AG08395 (cell line): ENCODE measurements at places on chromosomes 4 and X.

DNA sequence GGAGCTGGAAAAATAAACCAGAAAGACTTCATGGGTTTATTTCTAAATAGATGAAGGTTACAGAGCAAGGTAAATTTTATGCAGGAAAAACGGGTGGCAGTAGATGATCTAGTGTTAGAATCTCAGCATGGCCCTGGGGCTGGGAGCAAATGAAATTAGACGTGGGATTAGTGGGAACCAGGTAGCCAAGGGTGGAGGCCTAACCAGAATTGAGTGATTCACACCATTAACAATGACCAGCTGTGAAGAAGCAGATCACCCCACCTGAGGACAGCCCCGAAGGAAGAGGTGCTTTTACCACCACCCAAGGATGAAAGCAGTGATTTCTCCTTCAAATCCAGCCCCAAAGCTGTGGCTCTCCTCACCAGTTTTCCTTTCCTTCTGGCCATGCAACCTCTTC is 20.8 kb upstream of the ACSL1 start:
- no peak for DNase-seq

GRCh38 chrX:57156397-57157049 is 19.3 kb upstream of the SPIN2A start:
- DNase-seq, result peak; percentile 49

- no peak for DNase-seq
Observed at GRCh38 chr4:2182994-2183393, 58.9 kb downstream of the HAUS3 start.

DNA sequence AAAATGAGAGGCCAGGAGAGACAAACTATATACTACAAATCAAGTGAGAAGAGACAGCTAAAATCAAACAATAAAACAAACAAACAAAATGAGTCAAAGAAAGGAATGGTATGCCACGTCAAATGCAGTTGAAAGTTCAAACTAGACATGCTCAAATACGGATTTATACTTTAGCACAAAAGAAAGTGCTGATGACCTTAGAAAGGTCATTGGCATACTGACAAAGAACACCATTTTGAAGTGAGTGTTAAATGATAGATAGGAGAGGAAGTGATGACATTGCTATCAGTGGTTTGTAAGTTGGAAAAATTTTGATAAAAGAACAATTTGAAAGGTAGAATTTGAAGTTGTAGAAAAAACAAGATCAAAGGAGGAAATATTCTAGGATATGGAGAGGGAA is 55.3 kb downstream of the TECRL start:
- DNase-seq, result no peak

GRCh38 chrX:11770320-11770719 is 12.3 kb downstream of the MSL3 start:
- DNase-seq, result peak; percentile 70

DNA sequence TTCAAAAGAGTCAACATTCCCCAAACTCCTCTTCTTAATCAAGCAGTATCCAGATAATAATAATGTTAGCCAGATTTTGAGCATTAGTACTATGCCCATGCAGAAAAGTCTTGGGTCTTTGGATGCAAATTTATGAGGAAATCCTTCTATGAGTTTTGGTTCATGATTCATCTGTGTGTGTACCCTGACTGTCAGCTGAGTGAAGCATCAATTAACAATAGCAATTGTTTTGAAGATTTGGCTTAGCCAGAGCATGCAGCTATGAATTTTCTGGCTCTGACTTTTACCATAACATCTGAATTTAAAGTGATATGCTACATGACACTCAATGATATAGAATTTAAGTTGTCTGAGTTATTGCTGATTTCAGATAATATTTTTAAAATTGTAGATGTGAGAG is 145.8 kb downstream of the KLHL4 start:
- no peak for DNase-seq

DNA sequence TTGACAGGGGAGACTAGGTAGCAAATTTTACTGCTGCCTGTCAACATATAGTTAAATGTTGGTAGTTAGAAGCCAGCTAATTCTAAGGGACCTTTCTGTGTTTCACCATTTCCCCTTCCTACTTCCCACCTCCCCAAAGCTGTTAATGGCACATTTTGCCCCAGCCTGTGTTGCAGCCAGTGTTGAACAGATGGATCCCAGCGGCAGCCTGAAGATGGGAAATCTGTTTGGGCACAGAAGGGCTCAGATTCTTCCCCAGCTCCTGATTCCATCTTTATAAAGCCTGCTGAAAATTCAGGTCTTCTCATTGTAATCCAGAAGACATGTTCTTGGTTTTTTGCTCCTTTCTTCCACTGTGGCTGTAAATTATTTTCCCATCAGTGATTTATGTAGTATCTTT is 89.0 kb downstream of the SPRY1 start:
- no peak for DNase-seq

DNA sequence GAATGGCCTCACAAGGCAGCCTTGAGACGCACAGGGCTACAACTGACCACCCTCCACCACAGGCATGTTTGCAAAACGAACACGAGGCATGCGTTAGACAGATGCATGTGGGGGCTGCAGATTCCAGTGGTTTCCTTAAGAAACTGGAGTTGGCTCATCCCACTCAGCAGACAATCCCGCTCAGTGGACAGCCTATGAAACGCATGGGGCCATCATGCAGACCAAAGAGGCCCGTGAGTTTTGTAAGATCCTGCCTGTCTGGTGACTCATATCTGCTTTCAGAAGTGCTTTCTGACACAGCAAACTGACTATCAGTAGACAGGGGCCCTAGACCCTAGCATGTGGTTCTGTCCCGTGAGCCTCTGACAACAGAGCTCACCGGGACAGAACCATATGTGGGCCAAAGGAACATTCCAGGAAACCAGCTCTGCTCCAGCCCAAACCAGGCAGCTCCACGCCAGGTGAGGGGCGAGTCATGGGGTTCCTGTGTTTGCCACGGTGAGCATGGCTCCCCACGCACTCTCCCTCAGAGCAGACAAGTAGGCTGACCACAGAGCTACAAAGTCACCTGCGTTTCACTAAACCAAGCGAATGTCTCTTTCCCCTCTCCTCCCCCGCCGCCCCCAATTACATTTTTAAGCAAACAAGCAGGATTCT is 74.4 kb downstream of the MTMR1 start:
- DNase-seq, result peak; percentile 73

GRCh38 chr4:62226082-62226481 is 1026.0 kb downstream of the ADGRL3 start:
- no peak for DNase-seq

- DNase-seq, result no peak
Observed at GRCh38 chr4:87251106-87251505, 30.7 kb upstream of the KLHL8 start.

- DNase-seq, result no peak
Observed at GRCh38 chr4:117845270-117845669, 189.0 kb upstream of the NDST3 start.

DNA sequence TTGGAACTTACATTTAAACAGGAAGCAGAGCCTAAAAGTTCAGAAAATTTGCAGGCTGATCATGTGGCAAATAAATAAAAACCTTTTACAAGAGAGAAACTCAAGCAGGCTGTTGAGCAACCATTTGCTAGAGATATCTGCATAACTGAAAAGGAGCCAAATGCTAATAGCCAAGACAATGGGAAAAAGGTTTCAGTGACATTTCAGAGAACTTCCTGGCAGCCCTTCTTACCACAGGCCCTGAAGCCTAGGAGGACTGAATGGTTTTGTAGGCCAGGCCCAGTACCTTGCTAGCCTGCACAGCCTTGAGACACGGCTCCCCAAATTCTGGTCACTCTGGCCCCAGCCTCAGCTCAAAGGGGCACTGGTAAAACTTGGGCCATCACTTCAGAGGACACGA is 945.1 kb downstream of the ADGRL3 start:
- no peak for DNase-seq

DNA sequence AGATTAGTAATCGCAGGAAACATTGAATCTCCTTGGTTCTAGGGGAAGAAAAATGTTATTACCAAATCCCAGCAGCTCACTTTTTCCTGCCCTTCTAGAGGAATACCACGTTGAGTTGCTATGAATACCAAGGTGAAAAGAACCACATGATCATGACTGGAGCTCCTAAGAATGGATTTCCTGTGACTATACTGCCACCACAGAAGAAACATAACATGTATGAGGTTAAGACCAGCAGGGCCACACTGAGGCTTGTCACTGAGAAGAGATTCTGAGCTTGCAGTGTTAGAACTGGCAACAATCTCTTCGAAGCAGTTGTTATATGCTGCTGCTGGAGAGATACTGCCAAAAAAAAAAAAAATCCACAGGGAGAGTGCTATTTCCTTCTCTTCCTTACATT is 1235.3 kb downstream of the FSTL5 start:
- DNase-seq, result no peak

GRCh38 chrX:111470681-111471403 is 40.6 kb upstream of the SERTM2 start:
- DNase-seq, result no peak

GRCh38 chr4:133151691-133152329 is 2.7 kb downstream of the PCDH10 start:
- DNase-seq, result no peak

DNA sequence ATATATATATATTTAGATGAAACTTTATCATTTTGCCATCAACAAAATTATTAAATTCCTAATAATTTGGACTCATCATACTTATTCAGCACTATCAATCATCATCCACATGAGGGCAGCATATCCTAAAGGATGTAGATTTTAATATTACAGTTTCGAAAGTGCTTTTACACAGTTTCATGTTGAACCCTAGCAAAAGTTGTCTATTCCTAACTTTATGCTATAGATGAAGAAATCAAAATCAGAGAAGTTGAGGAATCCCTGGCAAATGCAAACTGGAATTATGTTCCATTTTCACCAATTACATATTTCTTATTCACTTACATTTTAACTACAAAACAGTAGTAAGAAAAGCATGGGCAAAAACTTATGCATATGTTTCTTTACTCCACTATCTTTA is 36.6 kb upstream of the UGT2A1 start:
- peak; percentile 26 for DNase-seq

DNA sequence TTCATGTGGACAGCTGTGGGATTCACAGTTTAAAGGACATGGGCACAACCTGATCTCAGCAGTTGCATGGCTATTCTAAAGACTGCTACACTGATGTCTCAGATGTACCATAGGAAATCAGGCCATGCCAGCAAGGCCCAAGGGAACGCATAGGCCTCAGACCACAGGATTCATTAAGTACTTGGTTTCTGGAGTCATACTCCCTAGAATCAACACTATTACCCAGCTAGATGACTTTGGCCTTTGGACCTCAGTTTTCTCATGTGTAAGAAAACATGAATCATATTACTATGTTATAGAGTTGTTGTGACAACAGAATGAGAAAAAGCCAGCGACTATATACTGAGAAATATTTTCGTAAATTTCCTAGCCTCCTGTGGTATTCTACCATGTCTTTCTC is 67.9 kb downstream of the NHS start:
- DNase-seq, result no peak

DNA sequence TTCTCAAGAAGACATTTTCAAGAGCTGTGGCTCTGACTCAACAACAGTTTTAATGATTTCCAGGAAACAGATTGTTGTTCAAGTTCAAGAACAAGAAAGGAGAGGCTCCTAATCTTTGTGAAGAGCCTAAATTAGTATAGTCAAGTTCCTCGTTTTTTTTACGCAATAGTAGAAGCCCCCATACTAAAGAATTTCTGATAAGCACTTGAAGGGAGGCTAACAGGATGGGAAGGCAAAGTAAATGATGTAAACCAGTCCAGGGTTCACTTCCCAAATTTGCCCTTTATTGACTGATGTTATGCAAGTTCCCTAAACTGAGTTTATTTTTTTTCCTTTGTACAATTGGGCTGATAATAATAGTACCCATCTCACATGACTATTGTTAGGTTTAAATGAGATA is 178.2 kb downstream of the RTL9 start:
- no peak for DNase-seq

- no peak for DNase-seq
Observed at GRCh38 chr4:78568640-78569305, 17.2 kb downstream of the ANXA3 start.

DNA sequence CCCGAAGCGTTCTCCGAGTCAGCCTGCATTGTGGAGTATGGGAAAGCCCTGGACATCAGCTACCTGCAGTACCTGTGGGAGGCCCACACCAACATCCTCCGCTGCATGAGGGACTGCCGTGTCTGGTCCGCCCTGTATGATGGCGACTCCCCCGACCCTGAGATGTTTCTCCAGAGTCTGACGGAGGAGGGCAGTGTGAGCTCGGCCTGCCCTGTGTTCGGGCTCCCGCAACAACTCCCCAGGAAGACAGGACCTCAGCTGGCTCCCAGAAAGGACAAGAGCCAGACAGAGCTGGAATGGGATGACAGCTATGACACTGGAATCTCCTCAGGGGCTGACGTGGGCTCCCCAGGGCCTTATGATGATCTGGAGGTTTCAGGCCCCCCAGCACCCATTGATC is 111.3 kb downstream of the GATB start:
- no peak for DNase-seq

- DNase-seq, result no peak
Observed at GRCh38 chrX:37468124-37468739, 103.2 kb upstream of the LANCL3 start.

GRCh38 chr4:6198768-6199421 is 1.5 kb downstream of the JAKMIP1 start:
- no peak for DNase-seq

DNA sequence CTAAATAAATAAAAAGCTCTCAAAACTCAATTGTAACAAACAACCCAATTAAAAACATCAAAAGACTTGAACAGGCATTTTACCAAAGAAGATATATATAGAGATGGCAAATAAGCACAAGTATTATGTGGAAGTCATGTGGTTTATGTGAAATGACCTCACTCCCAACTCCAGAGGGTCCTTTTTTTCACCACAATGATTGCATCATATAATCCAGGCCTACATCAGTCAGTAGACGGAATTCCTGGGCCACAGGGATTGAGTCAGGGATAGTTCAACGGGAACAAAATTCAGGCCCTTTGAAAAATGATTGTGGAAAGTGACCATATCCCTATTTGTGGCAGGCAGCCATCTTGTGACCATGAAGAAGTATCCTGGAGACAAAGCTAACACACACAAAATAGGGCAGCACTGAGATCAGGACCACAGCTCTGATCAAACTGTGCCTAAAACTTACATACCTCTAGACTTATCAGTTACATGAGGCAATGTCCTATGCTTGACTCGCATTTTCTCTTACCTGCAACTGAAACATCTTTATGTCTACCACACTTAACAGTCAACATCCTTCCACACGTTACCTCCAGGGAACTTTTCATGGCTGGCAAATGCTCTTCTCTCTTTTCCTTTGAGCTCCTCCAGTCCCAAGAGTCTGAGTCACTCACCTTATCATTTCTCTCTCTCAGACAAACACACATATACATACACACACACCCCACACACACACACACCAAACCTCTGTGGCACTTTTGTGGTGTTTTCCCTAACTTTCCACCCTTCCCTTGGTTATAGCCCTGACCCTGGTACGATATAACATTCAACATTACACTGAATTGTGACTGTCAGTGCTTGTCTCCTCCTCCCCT is 113.5 kb downstream of the PHF8 start:
- peak; percentile 8 for DNase-seq

GRCh38 chrX:123731258-123731986 is 1.4 kb downstream of the THOC2 start:
- DNase-seq, result peak; percentile 11
